ENCODE measurements at places on chromosomes 2 and 18. TPM values are rescaled to one million over a fixed set of nuclear protein-coding genes. Genes with fewer than 3 reads are reported as not detected.

GRCh38 chr18:37317486-37317885, 248.1 kb downstream of the CELF4 start:
- H3K4me1 ChIP-seq, result no peaks in the 10 kb centered on the region
- H3K27ac ChIP-seq, result no peak overlapping the region
- H3K27me3 ChIP-seq, result no peaks in the 10 kb centered on the region
- no peak overlapping the region for H3K4me3 ChIP-seq

- H3K27ac ChIP-seq, result no peak overlapping the region
- H3K27me3 ChIP-seq, result peaks cover 23% of the 10 kb centered on the region
- DNase-seq, result no peak
- H3K36me3 ChIP-seq, result peaks cover 2% of the 10 kb centered on the region
- H3K4me1 ChIP-seq, result peaks cover 11% of the 10 kb centered on the region
- no peak overlapping the region for H3K4me3 ChIP-seq
Measured at GRCh38 chr18:59959073-59959472, 59.3 kb downstream of the PMAIP1 start.

NYAP2 gene
- not detected for total RNA-seq

DNA sequence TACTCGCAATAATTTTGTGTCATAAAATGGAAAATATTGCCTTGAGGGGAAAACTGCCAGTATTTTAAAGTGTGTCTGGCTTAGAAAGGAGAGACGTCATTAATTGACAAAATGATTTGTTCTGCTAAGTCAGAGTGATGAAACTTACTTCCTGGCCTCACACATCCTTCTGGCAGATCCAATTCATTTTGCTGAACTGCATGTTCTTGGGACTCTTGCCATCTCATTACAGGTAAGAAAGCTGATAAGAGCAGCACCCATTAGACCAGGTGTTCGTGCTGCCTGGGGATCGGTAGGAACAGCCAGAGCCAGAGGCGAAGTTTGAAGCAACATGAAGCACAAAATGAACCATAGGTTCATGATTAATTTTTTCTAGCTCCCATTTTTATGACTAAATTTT, 38.0 kb downstream of the KCNE4 start:
- DNase-seq, result no peak
- H3K4me3 ChIP-seq, result no peak overlapping the region
- H3K4me1 ChIP-seq, result no peaks in the 10 kb centered on the region
- peaks cover 5% of the 10 kb centered on the region for H3K27me3 ChIP-seq
- H3K36me3 ChIP-seq, result no peaks in the 10 kb centered on the region

DNA sequence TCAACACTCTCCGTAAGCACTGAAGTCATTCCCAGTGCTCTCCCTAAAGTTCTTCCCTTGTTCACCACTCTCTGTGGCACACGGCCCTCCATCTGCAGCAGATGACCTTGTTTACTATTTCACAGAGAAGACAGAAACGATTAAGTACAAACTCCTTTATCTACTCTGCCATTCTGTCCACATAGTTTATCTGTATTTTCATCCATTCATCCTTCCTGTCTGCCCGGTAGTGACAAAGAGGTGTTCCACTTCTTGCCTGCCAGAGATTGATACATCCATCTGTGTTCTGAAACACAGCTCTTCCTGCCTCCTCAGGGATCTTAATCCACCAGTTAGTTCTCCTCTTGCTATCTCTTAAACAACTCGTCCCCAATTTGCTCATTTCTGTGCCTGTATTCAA, 77.9 kb upstream of the CD226 start:
- no peaks in the 10 kb centered on the region for H3K27me3 ChIP-seq
- H3K4me1 ChIP-seq, result peaks cover 18% of the 10 kb centered on the region
- no peak overlapping the region for H3K27ac ChIP-seq
- peaks cover 52% of the 10 kb centered on the region for H3K36me3 ChIP-seq
- no peak overlapping the region for H3K4me3 ChIP-seq

DSG2 gene
- 0.25 TPM for total RNA-seq

DNA sequence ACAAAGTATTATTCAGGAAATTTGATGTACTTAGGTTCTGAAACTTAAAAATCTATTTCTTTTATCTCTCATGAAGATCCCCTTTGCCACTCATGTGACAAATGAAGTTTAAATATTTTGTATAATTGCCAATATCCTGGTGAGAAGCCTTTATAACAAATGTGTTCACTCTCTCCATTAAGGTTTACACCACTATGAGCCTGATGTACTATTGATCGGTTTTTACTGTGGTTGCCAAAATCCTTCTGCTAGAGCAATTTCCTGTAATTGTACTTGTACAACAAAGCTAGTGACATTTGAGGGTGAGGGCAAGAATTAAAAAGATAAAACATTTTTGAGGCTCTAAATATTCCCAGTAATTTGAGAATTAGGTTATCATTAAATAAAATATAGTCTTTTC, 222.3 kb upstream of the CDH19 start:
- H3K27me3 ChIP-seq, result no peaks in the 10 kb centered on the region
- H3K36me3 ChIP-seq, result no peaks in the 10 kb centered on the region
- no peak for DNase-seq
- no peak overlapping the region for H3K27ac ChIP-seq
- H3K4me1 ChIP-seq, result no peaks in the 10 kb centered on the region
- no peak overlapping the region for H3K4me3 ChIP-seq

DNA sequence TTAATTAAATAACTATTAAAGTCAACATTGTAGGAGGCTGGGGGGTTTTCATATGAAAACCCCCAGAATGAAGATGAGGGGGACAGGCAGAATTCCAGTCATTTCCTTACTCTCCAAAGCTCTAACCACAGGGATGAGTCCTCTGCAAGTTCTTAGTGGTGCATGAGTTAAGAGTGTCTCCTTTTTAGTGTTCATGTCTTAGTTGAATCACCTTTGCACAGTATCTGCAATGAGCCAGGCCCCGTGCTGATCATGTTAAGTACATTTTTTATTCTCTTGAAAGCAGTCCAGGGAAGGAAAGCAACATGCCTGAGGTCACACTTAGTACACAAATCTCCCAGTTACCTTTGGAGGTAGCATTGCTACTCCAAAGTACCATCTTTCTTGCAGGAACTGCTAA, 25.7 kb upstream of the MSGN1 start:
- no peak overlapping the region for H3K27ac ChIP-seq
- H3K27me3 ChIP-seq, result peaks cover 36% of the 10 kb centered on the region
- H3K4me3 ChIP-seq, result no peak overlapping the region
- no peaks in the 10 kb centered on the region for H3K36me3 ChIP-seq
- peaks cover 11% of the 10 kb centered on the region for H3K4me1 ChIP-seq

TTN gene
- 11.9 TPM for total RNA-seq

IAH1 gene
- 73.6 TPM for total RNA-seq

ALPP gene
- total RNA-seq, result not detected

GRCh38 chr2:96626553-96626942, 11.6 kb downstream of the KANSL3 start:
- peaks cover 11% of the 10 kb centered on the region for H3K4me1 ChIP-seq
- no peak overlapping the region for H3K27ac ChIP-seq
- H3K4me3 ChIP-seq, result no peak overlapping the region

DNA sequence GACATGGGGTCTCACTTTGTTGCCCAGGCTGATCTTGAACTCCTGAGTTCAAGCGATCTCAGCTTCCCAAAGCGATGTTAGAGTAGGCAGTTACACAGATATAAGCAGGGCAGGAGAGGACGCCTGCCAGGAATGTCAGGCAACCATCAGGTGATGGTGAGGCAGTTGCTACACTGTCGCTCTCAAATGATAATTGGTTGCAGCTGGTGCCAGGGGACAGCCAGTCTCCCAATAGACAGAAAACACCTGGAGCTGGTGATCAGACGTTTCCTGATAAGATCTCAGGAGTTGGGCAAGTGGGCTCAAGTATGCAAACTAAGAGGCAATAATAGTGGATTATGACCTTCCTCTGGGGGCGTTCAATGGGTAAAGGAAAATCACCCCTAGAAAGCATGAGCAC, 163.1 kb upstream of the RGPD4 start:
- H3K27ac ChIP-seq, result no peak overlapping the region
- no peaks in the 10 kb centered on the region for H3K36me3 ChIP-seq
- no peak overlapping the region for H3K4me3 ChIP-seq
- H3K27me3 ChIP-seq, result no peaks in the 10 kb centered on the region

DNA sequence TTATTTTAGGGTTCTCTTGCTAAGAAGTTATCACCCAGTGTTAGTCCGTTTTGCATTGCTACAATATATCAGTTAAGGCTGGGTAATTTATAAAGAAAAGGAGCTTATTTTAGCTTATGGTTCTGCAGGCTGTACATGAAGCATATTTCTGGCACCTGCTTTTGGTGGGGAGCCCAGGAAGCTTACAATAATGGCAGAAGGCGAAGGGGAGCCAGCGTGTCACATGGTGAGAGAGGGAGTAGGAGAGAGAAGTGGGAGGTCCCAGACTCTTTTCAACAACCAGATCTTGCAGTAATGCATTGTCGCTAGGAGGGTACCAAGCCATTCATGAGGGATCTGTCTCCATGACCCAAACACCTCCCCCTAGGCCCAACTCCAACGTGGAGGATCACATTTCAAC, 688.8 kb upstream of the PIK3C3 start:
- no peaks in the 10 kb centered on the region for H3K36me3 ChIP-seq
- H3K27ac ChIP-seq, result no peak overlapping the region
- no peak for DNase-seq
- H3K27me3 ChIP-seq, result no peaks in the 10 kb centered on the region
- no peaks in the 10 kb centered on the region for H3K4me1 ChIP-seq
- H3K4me3 ChIP-seq, result no peak overlapping the region

LIMS1 gene
- 46.2 TPM for total RNA-seq

DNA sequence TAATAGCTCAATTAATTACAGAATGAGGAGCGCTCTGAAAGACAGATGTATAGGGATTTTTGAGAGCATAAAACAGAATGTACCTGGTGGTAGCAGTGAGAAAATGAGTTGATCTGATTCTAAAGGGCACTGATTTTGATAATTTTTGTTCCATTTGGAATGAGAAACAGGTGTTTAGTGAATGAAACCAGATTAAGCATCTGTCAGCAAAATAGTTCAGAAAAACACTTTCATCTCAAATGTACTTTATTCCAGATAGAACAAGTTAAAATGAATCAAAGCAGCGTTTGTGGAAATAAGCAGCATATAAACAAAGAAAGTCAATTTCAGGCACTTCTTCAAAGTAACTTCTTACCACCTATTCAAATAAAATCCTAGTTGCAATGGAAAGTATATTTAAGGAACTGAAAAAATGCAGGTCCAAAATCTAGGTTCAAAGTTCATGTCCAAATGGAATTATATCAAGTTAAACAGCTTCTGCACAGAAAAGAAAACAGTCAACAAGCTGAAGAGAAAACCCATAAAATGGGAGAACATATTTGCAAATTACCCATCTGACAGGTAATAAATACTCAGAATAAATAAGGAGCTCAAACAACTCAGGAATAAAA, 11.9 kb upstream of the REG3A start:
- peaks cover 3% of the 10 kb centered on the region for H3K36me3 ChIP-seq
- H3K27me3 ChIP-seq, result no peaks in the 10 kb centered on the region
- no peaks in the 10 kb centered on the region for H3K4me1 ChIP-seq
- DNase-seq, result no peak
- no peak overlapping the region for H3K4me3 ChIP-seq
- no peak overlapping the region for H3K27ac ChIP-seq

- DNase-seq, result no peak
- H3K4me1 ChIP-seq, result no peaks in the 10 kb centered on the region
- no peaks in the 10 kb centered on the region for H3K27me3 ChIP-seq
- no peak overlapping the region for H3K4me3 ChIP-seq
Measured at GRCh38 chr18:27964811-27965210, 212.1 kb downstream of the CDH2 start.

RGPD3 gene
- 0.14 TPM for total RNA-seq

DSG4 gene
- not detected for total RNA-seq

DNA sequence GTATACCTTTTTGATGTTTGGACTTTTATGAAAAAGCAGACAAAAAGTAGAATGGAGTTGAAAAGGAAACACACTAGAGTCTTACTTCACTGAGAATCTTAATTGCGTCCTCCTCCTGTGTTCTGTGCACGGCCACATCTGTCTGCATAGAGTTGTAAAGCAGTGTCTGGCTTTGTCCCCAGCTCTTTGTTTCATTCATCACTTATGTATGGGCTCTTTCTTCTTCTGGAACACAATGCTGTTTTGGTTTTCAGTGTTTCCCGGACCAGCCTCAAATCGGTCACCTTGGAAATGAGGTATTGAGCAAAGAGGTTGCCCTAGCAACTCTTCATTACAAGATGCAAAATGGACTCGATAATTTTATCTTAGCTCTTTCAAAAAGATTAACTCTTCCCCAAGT, 104.3 kb upstream of the CNGA3 start:
- H3K4me1 ChIP-seq, result no peaks in the 10 kb centered on the region
- no peaks in the 10 kb centered on the region for H3K36me3 ChIP-seq
- no peak overlapping the region for H3K4me3 ChIP-seq
- no peak overlapping the region for H3K27ac ChIP-seq
- DNase-seq, result no peak
- H3K27me3 ChIP-seq, result peaks cover 31% of the 10 kb centered on the region

- no peaks in the 10 kb centered on the region for H3K36me3 ChIP-seq
- H3K27me3 ChIP-seq, result no peaks in the 10 kb centered on the region
- H3K4me1 ChIP-seq, result no peaks in the 10 kb centered on the region
- no peak overlapping the region for H3K27ac ChIP-seq
- H3K4me3 ChIP-seq, result no peak overlapping the region
Measured at GRCh38 chr2:139850254-139850890, 1070.2 kb upstream of the NXPH2 start.

HIBCH gene
- total RNA-seq, result 15.6 TPM

DNA sequence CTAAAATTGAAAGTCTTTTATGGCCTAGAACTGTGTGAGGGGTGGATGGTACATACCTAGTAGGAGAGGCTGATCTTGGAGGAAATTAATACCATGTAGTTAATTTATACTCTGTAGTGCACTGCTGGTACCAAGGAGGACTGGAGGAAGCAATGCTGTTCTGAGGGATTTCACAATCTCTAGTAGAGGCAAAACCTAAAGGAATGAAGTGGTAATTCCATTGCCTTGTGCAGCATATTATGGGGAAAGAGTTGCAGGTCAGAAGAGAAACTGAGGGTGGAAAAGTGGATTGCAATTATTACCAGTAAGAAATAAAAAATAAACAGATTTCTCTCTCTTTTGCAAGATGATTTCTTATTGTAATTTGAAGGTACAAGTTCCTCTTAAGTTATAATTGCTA, 2.2 kb downstream of the ABI2 start:
- H3K27me3 ChIP-seq, result peaks cover 4% of the 10 kb centered on the region
- peaks cover 4% of the 10 kb centered on the region for H3K36me3 ChIP-seq
- H3K4me1 ChIP-seq, result peaks cover 19% of the 10 kb centered on the region
- DNase-seq, result no peak

DNA sequence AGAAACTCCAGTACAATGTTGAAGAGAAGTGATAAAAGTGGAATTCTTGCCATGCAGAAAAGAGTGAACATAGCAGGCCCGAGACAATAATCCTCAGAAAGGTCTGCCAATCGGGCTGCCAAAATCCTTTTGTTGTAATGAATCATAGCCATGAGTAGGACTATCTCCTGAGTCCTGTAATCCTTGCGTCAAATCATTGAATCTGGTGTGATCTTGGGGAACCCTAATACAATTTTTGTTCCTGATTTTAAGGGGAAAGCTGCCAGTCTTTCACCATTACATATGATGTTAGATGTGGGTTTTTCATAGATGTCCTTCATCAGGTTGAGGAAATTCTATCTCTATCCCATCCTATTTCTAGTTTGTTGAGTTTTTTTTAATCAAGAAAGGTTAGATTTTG, 2.2 kb downstream of the TPGS2 start:
- H3K27me3 ChIP-seq, result no peaks in the 10 kb centered on the region
- no peak for DNase-seq
- peaks cover 39% of the 10 kb centered on the region for H3K4me1 ChIP-seq
- H3K4me3 ChIP-seq, result no peak overlapping the region
